CD4-positive, alpha-beta T cell treated with Interleukin-15 for 4 hours (primary cell): ENCODE measurements at places on chromosomes 4 and X.

GRCh38 chr4:33407496-33407895, 2687.3 kb downstream of the PCDH7 start:
- DNase-seq, result no peak

DNA sequence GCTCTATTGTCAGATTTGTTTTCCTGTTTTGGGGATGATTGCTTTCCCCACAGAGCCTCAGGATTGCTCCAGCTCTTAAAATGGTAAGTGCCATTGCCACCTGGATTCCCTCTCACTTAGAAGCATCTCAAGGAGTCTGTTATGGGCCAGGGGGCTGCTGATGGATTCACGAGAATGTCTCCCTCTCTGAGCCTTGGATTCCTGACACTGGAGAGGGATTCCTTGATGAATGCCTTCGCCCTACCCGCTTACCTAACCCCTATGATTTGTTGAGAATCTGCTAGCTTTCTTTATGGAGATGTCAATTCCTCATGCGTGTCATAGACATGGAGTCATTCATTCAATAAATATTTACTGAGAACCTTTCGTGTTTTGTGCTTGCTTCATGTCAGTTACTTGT, 36.9 kb upstream of the TENM3 start:
- no peak for DNase-seq

- peak; percentile 28 for DNase-seq
Measured at GRCh38 chrX:1242891-1243402, 25.7 kb upstream of the CSF2RA start.

- DNase-seq, result peak; percentile 5
Measured at GRCh38 chr4:25861280-25861950, 1.4 kb downstream of the SEL1L3 start.

DNA sequence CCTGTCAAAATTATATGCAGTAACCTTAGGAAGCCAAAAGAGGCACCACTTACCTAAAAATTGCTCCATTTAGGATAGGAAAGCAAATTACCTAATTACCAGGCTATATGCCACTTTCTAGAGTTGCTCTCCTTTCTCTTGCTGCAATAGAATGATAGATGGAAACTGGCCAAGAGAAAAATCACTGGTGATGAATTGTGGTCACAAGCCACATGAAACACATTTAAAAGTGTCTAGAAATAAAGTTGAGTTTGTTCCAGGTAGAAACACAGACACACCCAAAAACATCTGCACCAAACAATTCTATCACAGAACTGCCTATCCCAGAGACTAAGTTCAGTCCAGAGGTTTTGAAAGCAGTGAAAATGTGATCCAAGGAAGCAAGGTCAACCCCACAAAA, 337.7 kb downstream of the PCDH19 start:
- no peak for DNase-seq

GRCh38 chrX:17826609-17827496, 34.2 kb downstream of the RAI2 start:
- no peak for DNase-seq

GRCh38 chrX:47958761-47959342, 44.9 kb downstream of the ZNF182 start:
- DNase-seq, result peak; percentile 15

DNA sequence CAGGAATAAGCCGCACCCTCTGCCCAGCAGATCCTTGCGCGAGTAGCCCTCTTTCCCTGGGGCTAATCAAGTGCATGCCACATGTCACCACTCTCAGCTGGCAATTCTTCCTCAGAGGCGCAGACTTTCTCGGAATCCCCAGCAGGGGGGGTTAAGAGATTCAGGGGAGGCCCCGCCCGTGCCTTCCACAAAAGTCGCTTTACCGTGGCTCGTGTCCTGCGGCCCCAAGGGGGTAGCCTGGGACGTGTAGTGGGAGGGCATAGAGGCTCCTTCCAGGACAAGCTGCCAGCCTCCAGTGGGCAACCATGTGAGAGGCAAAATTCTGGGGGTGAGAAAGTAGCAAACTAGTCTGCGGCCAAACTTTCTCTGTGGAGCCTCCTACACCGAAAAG, 652 bp downstream of the SRPX start:
- DNase-seq, result no peak

DNA sequence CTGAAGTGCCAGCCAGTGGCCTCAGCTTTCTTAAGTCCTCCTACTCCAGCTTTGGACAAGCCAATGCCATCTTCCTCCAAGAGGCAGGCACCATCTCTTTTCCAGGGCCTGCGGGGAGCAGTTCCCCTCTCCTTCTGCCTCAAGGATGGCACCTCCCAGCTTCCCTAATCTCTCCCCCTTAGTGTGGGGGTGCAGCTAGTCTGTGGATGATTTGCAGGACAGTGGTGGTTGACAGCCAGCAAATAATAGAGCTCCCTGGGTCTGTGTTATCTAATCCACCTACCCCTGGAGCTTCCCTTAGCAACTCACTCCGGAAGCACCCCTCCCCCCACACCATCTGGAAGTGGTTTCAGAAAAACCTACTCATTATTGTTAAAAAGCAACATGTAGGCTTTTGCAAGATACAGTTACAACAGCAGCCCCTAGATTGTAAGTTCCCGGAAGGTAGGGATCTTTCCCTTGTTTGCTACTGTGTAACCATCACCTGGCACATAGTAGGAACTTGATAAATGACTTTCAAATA, 247.1 kb downstream of the BCOR start:
- peak; percentile 31 for DNase-seq

GRCh38 chr4:154529728-154530519, 20.3 kb downstream of the PLRG1 start:
- no peak for DNase-seq

DNA sequence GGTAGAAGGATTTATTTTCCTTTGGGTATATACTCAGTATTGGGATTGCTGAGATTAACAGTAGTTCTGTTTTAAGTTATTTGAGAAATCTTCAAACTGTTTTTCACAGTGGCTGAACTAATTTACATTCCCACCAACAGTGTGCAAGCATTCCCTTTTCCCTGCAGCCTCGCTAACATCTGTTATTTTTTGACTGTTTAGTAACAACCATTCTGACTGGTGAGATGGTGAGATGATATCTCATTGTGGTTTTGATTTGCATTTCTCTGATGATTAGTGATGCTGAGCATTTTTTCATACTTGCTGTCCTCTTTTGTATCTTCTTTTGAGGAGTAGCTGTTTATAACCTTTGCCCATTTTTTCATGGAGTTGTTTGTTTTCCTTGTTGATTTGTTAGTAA, 457.8 kb downstream of the TRAM1L1 start:
- no peak for DNase-seq

GRCh38 chrX:24268786-24269185, 45.1 kb downstream of the SUPT20HL2 start:
- DNase-seq, result no peak

DNA sequence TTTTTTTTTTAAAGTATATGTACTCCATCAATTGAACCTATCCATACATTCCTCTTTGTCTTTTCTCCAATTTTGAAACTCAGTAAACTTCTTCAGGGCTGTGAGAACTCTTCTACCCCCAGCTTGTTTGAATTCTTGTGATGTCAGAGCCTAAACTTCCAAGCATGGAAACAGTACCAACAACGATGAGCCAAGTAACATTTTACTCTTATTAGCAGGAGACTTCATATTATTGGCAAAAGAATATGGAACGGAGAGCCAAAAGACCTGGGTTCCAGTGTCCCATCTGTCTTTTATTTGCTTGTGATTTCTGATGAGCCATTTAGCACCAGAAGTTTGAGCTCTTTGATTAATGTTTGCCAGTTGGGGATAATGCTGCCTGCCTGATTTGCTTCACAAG, 5.3 kb downstream of the DIAPH2 start:
- no peak for DNase-seq

- no peak for DNase-seq
Measured at GRCh38 chrX:152927858-152928760, 30.2 kb downstream of the ZNF185 start.

GRCh38 chr4:100420571-100420970, 97.3 kb downstream of the EMCN start:
- DNase-seq, result no peak

DNA sequence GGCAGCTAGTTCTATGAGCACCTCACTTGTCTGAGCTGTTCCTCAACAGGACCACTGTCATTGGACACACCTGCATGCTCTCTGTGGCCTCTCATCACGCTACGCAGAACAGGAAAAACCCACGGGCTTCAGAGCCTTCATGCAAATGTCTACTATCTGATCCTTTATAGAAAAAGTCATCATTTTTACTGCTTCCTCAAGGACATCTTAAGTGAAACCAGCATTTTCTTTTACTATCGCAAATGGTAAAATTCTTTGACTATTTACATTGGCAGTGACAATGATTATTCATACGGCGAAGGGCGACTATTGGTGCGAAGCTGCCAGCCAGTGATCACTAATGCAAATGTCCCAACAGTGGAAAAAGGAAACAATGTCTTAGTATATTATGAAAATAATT, 147.0 kb downstream of the AFAP1 start:
- DNase-seq, result no peak

DNA sequence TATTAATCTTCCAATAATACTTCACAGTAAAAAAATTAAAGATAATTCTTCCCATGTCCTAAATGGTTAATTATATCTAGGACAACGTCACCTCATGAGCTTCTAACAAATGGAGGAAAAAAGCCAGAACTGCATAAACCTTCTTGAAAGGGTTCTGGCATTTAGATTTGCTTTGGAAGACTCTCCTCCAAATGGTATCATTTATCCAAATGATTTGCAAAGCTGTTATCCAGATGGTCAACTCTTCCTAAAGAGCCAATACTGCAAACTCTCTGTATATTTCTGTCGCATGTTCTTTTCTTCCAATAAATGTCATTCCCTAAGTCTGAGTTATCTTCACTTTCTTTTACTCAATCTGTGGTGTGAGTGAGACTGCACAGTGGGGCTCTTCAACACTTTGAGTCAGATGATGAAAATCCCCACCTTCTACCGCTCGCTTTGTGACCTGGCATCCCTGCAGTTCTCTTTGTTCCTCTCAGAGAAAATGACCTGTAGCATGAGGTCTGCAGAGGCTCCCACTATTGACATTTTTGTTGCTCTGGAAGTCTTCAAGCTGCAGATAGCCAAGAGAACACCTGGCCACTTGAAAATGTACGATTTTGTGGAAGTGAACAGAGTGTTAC, 52.9 kb downstream of the TMEM150C start:
- no peak for DNase-seq

GRCh38 chr4:153728151-153728550, 31.7 kb downstream of the RNF175 start:
- DNase-seq, result no peak

- no peak for DNase-seq
Measured at GRCh38 chr4:85676850-85677590, 202.1 kb downstream of the ARHGAP24 start.

- DNase-seq, result no peak
Measured at GRCh38 chrX:1485033-1485432, 32.3 kb upstream of the ASMTL start.

- DNase-seq, result no peak
Measured at GRCh38 chr4:73776321-73776729, 36.0 kb downstream of the CXCL8 start.

DNA sequence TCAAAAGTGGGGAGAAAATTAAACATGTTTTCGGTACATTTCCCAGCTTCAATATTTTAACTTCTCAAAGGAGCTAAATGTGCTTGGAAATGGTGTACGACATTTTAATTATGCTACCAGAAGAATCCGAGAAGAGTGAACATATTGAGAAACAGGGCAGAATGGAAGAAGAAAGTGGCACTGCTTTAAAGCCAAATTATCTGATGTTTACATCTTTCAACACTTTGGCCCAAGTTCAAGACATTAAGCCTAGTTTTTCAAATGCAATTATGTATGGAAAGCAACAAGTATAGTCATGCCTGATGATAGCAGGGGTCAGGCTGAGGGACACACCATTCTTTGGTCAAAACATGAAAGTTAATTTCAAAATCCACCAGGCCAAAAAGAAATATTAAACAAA, 577.9 kb upstream of the ZFP42 start:
- DNase-seq, result no peak

- no peak for DNase-seq
Measured at GRCh38 chr4:90876296-90876695, 749.1 kb downstream of the CCSER1 start.

GRCh38 chrX:140762061-140762460, 52.5 kb downstream of the LINC00632 start:
- DNase-seq, result peak; percentile 1

DNA sequence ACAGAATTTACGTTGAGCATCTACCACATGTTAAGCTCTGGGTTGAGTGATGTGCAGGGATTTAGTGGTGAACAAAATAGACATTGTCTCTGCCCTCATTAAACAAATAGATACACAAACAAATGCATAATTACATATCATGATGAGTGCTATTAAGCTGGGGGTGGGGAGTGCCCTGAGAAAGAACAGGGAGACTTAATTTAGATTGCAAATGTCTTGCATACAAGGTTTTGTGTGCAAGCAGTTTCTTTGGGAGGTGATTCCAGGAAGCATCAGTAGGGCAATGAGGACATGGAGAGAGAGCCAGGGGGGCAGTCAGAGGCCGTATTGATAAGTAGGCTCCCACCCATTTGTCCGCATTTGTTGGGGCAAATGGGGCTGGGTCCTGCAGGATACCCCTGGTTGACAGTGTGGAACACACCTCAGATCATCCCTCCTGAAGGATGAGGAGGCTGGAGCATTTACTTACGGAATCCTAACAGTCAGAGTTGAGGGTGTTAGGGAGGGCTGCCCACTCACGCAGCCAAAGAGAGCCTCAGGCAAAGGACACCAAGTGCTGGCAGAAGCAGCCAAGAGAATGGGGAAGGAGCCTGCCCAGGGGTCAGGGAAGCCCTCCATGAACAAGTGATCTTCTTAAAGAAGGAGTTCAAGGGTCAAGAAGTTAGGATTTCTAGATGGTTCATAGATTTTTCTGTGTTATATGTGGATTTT, 245.9 kb downstream of the BCOR start:
- DNase-seq, result no peak

DNA sequence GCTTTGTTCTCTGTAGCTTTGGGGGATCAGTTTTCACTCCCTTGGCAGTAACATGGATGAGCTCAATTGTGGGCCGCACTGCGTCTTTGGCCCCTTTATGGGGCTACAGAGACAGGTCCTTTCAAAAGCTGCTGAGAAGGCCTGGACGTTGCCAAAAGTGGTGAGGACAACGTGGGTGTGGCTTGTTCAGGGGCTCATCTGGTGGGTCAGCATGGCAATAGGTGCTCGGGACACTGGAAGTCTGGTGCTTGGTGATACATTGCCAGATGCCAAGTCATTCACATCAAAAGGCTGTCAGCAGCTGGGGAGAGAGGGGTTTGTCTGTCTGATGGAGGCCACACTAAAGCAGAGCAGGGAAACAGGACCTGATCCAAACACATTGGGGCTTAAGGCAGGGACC, 149.8 kb upstream of the EOLA2 start:
- no peak for DNase-seq

- DNase-seq, result no peak
Measured at GRCh38 chrX:70969635-70970481, 39.0 kb upstream of the SLC7A3 start.

- no peak for DNase-seq
Measured at GRCh38 chrX:40268188-40268520, 170.4 kb upstream of the BCOR start.

- peak; percentile 8 for DNase-seq
Measured at GRCh38 chrX:74449322-74449936, 28.1 kb downstream of the SLC16A2 start.

DNA sequence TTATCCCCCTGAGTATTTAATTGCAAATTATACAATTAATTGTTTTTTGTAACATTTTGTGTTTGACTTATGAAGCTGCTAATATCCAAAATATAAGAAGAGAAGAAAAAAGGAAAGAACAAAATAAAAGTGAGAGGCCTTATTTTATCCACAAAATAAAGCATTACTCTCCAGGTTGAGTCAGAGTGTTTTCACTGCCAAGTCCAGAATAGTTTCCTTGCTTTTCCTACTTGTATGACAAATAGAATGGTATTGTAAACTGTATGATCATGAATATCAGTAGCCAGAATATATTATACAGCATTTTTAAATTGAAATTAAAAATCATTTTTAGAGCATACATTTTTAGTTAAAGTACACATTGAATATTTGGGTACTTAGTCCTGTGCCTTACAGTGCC, 237.8 kb downstream of the NDST4 start:
- no peak for DNase-seq
